RCC 7860 (cell line): ENCODE measurements at places on chromosomes 13 and 19.
A peak's percentile ranks its signal among the peaks of the same experiment; 100 is the strongest.

DNA sequence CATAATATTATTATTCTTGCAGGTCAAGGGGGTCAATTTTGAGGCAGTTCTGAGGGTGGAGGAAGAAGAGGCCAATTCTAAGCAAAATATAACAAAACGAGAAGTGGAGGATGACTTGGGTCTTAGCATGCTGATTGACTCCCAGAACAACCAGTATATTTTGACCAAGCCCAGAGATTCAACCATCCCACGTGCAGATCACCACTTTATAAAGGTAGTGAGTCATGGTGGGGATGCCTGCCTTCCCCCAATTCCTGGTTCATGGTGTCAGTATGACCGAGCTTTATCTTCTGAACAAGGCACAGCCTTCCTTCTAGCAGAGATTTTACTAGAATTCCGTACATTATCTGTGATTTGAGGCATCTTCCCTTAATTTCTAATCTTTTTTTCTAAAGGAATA, 9.4 kb upstream of the DCUN1D2 start:
- no peak for DNase-seq

- no peak for DNase-seq
Measured at GRCh38 chr19:46764817-46765291, 18.6 kb upstream of the STRN4 start.

- no peak for DNase-seq
Measured at GRCh38 chr13:50512474-50513299, 330.8 kb downstream of the DLEU7 start.

DNA sequence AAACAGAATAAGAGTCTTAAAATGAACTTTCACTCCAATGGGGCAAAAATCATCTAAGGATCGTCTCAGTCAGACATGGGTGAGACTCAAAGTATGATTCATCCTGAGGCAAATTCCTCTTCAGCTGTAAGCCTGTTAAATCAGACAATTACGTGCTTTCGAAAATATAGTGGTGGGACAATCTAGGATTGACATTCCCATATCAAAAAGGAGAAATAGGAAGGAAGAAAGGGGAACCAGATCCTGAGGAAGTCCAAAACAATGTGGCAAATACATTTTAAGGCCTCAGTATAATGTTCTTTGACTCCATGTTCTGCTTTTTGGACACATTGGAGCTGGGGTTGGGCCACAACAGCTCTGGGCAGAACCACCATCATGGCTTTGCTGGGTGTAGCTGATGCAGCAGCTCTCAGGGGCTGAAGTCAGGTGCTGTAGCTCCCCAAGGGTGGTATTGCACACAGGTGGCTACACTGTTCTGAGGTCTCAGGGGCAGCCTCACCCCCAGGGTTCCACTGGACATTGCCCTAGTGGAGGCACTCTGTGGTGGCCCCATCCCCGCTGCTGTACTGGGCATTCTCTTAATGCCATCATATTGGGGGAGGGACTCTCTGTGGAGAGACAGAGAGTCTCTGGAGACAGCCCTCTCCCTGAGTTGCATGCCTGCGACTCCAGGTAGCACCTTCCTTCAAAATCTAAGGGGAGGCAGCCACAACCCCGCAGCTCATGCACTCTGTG, 5.7 kb upstream of the FPR3 start:
- DNase-seq: no peak

GRCh38 chr19:43674596-43674995, 4.6 kb upstream of the PLAUR start:
- DNase-seq: no peak

DNA sequence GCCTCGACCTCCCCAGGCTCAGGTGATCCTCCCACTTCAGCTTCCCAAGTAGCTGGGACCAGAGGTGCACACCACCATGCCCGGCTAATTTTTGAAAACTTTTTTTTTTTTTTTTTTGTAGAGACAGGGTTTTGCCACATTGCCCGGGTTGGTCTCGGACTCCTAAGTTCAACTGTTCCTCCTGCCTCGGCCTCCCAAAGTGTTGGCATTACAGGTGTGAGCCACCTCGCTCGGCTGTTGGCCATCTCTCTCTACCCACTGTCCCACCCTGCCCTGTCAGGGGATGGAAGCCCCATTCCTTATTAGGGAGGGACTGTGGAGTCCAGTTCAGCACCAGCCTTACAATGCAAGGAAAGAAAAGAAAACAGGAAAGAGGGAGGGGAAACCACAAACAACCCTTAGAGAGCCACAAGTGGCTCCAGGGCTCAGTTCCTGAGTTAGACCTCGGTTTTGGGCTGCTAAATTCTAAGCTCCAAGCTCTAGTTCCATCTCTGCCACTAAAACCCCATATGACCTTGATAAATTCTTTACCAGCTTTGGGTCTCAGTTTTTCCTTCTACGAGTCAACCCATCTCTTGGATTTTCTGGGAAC, 31.7 kb downstream of the ACTL9 start:
- no peak for DNase-seq

DNA sequence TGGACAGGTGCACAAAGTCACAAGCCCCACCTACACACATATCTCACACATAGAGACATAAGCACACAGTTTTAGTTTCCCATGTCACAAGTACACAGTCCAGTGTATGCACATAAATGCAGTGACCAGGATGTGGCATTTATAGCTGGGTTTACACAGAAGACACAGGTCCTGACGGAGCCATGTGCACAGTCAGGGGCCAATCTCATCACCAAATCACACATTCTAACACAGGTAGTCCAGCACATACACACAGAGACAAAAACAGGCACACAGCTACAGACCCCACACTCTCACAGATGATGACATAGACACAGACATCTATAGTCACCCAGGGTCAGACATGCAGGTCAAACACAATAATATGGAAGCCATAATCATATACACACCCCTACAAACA, 2.1 kb downstream of the NUMBL start:
- DNase-seq: no peak

- DNase-seq: no peak
Measured at GRCh38 chr13:23325191-23325590, 108.3 kb downstream of the SACS start.

- DNase-seq: no peak
Measured at GRCh38 chr19:15110418-15110815, 3.2 kb downstream of the SYDE1 start.

GRCh38 chr19:21434516-21434915, 37.6 kb downstream of the ZNF493 start:
- DNase-seq: no peak

DNA sequence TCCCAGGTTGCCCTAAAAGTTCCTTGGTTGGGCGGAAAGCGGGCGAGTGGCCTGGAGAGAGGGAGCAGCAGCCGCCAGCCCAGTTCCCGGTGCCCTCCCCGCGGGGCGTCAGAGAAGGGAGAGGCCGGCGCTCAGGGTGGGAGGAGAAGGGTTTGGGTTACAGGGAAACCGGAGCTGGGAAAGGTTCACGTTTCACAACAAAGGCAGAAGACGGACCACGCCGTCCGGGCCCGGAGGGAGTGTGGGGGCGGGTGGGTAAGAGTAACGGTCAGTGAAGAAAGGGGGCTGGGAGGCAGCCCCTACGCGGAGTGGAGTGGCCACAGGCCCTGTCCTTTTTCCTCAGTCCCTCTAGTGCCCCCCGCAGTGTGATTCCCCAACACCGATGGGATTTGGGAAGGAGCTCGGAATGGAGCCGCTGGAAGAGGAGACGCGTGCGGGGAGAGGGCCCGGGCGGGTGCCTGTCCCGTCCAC, 1.6 kb downstream of the SIX5 start:
- peak; percentile 14 for DNase-seq

DNA sequence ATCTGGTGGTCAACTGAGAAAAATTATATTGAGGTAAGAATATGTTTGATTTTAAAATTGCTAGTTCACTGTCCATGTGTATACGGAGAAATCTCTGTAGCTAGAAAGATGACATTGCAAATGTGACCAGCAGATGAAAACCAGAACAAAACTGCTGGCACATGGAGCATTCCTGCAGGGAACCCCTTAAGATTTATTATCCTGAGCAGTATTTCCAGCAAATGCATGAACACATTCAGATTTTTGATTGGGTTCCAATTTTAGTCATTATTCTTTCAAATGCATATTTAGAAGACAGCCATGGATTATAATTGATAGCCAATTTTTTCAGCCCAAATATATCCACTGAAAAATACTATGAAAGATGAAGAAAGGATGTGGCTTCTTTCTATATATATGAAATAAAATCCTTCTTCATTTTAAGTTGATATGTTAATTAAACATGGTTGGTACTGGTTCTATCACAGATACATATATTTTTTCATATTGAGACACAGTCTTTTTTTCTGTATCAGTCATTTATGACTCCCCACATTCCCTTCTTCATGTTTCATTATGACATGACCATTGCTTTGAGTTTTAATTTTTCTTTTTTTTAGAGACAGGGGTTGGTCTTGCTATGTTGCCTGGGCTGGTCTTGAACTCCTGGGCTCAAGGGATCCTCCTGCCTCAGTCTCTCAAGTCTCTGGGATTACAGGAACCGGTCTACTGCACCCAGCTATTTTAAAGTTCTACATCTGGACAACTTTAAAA, 376.5 kb downstream of the KLF12 start:
- no peak for DNase-seq

DNA sequence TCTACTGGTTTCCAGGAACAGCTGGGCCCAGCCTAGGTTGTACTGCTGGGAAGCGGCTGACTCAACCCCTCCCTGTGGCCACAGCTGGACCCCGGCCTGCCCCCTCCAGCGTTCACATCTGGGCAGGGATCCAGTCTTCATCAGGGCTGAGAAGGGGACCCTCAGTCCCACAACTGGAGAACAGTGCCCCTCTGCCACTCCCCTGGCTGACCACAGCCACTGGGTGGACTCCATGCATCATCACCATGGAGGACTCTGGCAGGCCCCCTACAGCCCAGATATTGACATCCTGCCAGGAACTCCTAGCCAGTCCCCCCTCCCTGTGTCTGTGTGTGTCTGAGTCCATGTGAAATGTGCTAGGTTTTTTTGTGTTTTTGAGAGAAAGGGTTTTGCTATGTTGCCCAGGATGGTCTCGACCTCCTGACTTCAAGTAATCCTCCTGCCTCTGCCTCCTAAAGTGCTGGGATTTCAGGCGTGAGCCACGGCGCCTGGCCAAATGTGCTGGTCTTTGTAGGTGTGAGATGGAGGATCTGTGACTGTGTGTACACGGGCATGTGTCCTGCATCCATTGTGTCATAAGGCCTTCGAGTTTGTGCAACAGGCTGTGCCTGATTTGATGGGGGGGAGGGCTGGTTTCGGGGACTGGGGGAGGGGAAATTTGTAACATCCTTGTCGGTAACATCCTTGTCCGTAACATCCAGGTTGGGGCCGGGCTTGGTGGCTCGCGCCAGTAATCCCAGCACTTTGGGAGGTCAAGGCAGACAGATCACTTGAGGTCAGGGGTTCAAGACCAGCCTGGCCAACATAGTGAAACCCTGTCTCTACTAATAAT, 4.0 kb upstream of the HOOK2 start:
- peak; percentile 70 for DNase-seq

- DNase-seq: no peak
Measured at GRCh38 chr13:32882691-32883090, 133.5 kb upstream of the KL start.

GRCh38 chr19:16897856-16898161, 9.0 kb downstream of the F2RL3 start:
- DNase-seq: no peak

DNA sequence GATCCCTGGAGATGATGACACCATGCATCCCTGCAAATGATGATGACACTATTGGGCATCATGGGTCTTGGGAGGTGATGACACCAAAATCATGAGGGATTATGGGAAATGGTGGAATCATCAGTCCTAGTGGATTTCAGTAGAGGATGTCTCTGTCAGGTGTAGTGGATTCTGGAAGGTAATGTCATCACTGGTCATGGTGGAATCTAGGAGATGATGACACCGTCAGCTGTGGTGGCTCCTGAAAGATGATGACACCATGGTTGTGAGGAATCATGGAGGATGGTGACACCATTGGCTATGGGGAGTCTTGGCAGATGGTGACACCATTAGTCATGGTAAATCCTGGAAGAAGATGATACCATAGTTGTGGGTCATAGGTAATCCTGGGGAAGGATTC, 11.9 kb downstream of the SHISA7 start:
- no peak for DNase-seq

GRCh38 chr13:113938716-113939115, 35.2 kb downstream of the C13orf46 start:
- DNase-seq: no peak

DNA sequence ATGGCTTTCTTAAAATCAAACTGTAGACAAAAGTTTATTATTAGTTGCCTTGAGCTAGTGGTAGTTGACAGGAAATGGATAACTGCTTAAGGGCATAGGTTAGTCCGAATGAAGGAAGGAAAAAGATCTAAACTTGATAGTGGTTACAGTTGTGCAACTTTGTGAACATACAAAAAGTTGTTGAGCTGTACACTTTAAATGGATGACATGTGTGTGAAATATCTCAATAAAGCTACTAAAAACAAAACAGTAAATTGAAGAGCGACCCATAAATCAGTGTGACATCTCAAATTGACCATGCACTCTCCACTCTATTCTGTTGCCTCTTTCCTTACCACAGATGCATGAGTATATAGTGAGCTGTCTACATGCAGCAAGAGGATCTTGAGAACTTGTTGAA, 1757.8 kb downstream of the PCDH9 start:
- DNase-seq: no peak

DNA sequence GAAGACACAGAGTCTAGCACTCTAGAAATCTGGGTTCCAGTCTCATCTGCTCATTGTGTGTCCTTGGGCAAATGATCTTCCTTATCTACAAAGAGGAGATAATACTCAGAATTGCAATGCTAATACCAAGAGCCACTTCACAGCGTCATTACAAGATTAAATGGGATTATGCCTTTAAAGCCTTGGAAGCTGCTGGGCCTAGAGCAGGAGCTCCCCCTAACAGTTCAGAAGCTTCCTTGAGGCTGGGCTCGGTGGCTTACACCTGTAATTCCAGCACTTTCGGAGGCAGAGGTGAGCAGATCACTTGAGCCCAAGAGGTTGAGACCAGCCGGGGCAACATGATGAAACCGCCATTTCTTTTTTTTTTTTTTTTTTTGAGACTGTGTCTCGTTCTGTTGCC, 27.6 kb downstream of the AP2S1 start:
- no peak for DNase-seq

DNA sequence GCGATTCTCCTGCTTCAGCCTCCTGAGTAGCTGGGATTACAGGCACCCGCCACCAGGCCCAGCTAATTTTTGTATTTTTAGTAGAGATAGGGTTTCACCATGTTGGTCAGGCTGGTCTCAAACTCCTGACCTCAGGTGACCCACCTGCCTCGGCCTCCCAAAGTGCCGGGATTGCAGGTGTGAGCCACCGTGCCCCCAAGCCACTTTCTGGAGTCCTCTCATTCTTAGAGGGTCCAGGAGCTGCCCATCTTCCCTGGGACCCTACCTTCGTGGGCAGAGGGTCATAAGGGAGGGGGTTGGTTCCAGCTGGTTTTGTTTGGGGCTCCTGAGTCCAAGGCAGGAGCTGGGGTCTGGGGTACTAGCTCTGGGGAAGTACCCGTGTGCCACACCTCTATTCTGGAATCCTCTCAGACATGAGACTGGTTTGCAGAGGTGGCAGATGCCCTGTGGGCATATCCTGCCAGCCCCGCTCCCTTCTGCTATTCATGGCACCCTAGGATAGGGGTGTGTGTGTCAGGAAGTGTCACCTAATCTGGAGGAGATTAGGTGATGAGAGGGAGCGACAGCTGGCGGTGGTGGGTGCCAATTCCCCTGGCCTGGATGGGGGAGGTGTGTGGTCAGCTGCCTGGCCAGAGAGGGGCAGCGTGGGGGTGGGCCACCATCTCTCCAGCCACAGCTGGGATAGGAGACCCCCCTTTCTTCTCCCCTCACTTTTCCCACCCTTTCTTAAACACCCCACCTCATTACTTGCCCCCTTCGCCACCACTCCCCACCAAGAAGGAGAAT, 2.1 kb downstream of the PRMT1 start:
- DNase-seq: no peak

- DNase-seq: no peak
Measured at GRCh38 chr19:8363803-8364771, at the start of gene ANGPTL4. TSS of gene ANGPTL4 (plus strand) at chr19:8364155. CDS start at chr19:8364322, 167 bp downstream.
